ENCODE measurements at places on chromosomes 16 and 17.

- no peaks in the 10 kb centered on the region for H3K27me3 ChIP-seq
- no peak for DNase-seq
- no peaks in the 10 kb centered on the region for H3K36me3 ChIP-seq
- H3K4me3 ChIP-seq, result no peak overlapping the region
Observed at GRCh38 chr16:55543472-55543871, 23.0 kb upstream of the CAPNS2 start.

GRCh38 chr16:48062681-48063080 is 93.1 kb downstream of the ABCC12 start:
- H3K4me1 ChIP-seq, result no peaks in the 10 kb centered on the region
- no peak for DNase-seq
- no peak overlapping the region for H3K4me3 ChIP-seq
- no peaks in the 10 kb centered on the region for H3K36me3 ChIP-seq

DNA sequence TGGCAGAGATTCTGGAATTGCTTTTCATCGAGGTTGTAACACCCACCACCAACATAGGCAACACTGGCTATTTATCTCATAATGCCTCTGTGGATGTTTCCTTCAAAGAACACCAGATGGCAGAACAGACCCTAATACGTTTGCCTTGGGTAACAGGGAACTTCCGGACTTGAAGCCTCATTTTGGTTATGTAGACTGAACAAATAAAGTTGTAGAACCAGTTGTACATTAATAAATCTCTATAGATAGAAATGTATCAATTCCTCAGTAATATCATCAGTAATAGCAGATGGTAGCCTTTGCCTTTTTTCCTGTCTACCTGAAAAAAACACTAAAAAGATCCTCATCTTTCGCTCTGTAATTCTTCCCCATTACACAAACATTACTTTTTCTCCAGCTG is 25.9 kb upstream of the APOH start:
- no peaks in the 10 kb centered on the region for H3K27me3 ChIP-seq
- no peaks in the 10 kb centered on the region for H3K36me3 ChIP-seq
- peaks cover 6% of the 10 kb centered on the region for H3K4me1 ChIP-seq
- DNase-seq, result no peak

DNA sequence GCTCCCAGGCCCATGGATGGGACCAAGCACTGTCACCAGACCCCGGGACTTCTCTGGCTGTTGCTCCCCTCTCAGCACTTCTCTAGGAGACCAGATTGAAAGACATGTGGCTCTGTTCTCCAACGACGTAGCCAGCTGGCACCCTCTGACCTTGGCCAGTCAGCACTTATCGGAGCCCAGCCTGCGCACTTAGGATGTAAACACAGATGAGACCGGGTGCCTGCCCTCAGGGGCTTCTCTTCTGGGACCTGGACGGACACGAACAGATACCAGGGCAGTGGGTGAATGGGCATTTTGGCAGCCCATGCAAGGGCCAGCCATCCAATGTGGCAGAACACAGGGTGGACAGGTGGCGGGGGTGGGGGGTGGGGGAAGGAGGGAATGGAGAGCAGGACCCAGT is 6.6 kb downstream of the ZDHHC1 start:
- no peak for DNase-seq
- H3K4me1 ChIP-seq, result peaks cover 7% of the 10 kb centered on the region
- H3K36me3 ChIP-seq, result no peaks in the 10 kb centered on the region
- H3K27ac ChIP-seq, result no peak overlapping the region
- peaks cover 9% of the 10 kb centered on the region for H3K27me3 ChIP-seq
- no peak overlapping the region for H3K4me3 ChIP-seq

GRCh38 chr17:49110509-49110908 is 22.1 kb upstream of the B4GALNT2 start:
- H3K27ac ChIP-seq, result no peak overlapping the region
- H3K4me1 ChIP-seq, result no peaks in the 10 kb centered on the region
- peaks cover 11% of the 10 kb centered on the region for H3K27me3 ChIP-seq
- no peak overlapping the region for H3K4me3 ChIP-seq
- peaks cover 1% of the 10 kb centered on the region for H3K36me3 ChIP-seq

DNA sequence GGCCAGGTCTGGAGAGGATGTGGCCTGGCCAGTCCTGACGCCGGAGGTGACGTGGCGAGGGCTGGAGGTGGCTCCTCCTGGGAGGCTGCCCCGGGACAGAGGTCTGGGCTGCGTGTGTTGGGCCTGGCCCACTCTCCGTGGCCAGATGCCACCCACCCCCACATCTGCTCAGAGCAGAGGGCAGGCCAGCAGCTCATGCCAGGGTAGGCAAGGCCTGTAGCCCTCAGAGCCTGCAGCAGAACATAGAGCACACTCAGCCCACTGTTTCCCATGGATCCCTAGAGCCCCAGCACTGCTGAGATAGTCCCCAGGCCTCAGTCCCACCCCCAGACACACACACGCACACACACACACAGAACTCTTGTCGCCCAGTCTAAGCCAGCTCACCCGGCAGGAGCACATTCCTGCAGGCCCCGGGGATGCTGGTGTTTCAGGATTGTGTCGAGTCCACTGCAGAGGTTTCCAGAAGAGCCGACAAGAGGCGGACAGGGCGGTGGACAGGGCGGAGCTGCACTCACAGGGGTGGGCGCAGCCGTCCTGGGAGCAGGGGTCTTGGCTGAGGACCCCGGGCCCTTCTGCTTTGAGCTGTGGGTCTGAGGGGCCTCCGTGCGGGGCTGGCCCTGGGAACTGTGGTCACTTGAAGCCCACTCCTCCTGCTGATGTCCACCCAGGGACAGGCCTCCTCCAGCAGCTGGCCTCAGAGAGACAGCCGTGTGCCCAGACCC is 33.4 kb downstream of the SOX8 start:
- no peak overlapping the region for H3K4me3 ChIP-seq
- peaks cover 15% of the 10 kb centered on the region for H3K27me3 ChIP-seq
- no peak overlapping the region for H3K27ac ChIP-seq
- DNase-seq, result no peak

DNA sequence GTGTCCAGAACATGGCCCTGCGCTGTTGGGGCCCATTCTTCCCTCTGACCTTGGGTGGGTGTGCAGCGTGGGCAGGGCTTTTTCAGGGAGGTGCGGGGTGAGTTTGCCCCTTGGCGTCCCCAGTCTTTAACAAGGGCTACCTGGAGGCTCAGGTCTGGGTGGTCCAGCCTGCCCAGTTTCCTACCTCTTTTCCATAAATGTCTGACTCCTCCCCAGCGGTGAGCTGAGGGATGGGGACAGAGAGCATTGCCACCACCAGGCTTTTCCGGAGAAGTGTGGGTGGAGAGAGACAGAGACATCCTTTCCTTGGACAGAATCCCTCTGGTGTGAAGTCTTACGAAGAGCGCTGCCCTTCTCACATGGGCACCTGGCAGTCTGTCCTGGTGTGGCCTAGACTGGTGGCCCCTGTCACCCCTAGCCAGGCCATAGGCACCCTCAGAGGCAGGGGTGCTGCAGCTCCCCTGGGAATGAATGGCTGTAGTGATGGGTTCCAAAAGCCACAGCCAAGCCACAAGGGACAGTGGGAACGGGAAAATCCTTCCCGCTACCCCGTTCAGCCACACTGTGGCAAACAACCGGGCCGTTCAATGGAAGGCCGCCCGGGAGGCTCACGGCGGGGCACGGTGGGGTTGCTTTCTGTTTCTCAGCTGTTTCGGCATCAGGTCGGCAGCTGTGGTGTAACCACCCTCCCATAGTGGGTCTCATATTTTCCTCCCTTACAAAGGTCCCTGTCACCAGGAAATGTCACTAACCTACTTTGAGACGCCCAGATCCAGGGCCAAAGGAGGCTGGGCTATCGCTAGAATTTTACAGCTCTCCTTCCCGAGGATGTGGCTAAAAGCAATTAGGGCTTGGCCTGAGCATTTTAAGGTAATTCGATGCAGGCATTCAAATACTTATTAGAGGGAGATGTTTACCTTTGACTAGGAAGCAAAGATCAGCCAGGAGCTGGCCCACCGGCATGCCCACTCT is 61.9 kb upstream of the GSE1 start:
- no peak for DNase-seq
- H3K4me3 ChIP-seq, result peak overlapping the region; percentile 62
- H3K4me1 ChIP-seq, result peaks cover 30% of the 10 kb centered on the region
- no peaks in the 10 kb centered on the region for H3K27me3 ChIP-seq

- peaks cover 23% of the 10 kb centered on the region for H3K27me3 ChIP-seq
- H3K4me1 ChIP-seq, result no peaks in the 10 kb centered on the region
- no peaks in the 10 kb centered on the region for H3K36me3 ChIP-seq
- H3K4me3 ChIP-seq, result no peak overlapping the region
- no peak for DNase-seq
Observed at GRCh38 chr16:75703306-75703705, 2.0 kb upstream of the DUXB start.

DNA sequence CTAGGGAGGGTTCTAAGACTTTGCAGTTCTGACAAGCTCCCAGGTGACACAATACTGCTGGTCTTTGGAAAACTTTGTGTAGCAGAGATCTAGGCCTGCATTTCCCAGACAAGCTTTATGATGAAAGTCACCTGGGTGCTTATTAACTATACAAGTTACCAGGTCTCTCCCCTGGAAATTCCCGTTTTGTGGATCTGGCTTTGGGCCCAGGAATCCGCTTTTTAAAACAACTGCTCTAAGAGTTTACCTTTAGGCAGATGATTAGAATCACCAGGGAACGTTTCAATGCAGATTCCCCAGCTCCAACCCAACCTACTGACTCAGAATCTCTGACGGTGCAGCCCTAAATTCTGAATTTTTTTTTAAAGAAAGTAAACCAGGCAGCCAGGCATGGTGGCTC is 36.3 kb downstream of the MYH3 start:
- no peak for DNase-seq
- H3K4me3 ChIP-seq, result no peak overlapping the region
- H3K36me3 ChIP-seq, result no peaks in the 10 kb centered on the region
- H3K4me1 ChIP-seq, result peaks cover 5% of the 10 kb centered on the region
- no peak overlapping the region for H3K27ac ChIP-seq

DNA sequence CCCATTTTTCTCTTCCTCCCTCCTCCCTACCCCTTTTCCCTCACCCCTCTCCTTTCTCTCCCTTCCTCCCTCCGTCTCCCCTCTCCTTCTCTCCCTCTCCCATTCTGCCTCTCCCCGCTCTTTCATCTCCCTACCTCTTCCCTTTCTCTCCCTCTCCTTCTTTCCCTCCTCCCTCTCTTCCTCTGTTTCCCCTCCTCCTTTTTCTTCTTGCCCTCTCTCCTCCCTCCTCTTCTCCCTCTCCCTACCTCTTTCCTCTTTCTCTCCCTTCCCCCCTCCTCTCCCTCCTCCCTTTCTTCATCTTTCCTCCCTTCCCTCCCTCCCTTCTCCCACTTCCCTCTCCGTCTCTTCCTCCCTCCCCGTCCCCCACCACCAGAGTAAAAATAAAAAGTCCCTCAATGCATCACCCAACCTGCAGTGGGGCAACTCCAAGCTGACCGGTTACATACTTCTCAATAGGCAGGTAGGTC is 10.4 kb downstream of the CHD9NB start:
- peaks cover 21% of the 10 kb centered on the region for H3K27me3 ChIP-seq
- no peaks in the 10 kb centered on the region for H3K4me1 ChIP-seq
- no peak overlapping the region for H3K4me3 ChIP-seq

- no peaks in the 10 kb centered on the region for H3K27me3 ChIP-seq
- peaks cover 49% of the 10 kb centered on the region for H3K36me3 ChIP-seq
- H3K4me3 ChIP-seq, result no peak overlapping the region
- no peaks in the 10 kb centered on the region for H3K4me1 ChIP-seq
- peak overlapping the region; percentile 52 for H3K27ac ChIP-seq
- no peak for DNase-seq
Observed at GRCh38 chr16:27481282-27481934, 68.3 kb downstream of the GTF3C1 start.

- no peak for DNase-seq
- peaks cover 4% of the 10 kb centered on the region for H3K36me3 ChIP-seq
- no peak overlapping the region for H3K27ac ChIP-seq
- H3K4me3 ChIP-seq, result no peak overlapping the region
Observed at GRCh38 chr17:12928736-12929135, 89.1 kb downstream of the ELAC2 start.

DNA sequence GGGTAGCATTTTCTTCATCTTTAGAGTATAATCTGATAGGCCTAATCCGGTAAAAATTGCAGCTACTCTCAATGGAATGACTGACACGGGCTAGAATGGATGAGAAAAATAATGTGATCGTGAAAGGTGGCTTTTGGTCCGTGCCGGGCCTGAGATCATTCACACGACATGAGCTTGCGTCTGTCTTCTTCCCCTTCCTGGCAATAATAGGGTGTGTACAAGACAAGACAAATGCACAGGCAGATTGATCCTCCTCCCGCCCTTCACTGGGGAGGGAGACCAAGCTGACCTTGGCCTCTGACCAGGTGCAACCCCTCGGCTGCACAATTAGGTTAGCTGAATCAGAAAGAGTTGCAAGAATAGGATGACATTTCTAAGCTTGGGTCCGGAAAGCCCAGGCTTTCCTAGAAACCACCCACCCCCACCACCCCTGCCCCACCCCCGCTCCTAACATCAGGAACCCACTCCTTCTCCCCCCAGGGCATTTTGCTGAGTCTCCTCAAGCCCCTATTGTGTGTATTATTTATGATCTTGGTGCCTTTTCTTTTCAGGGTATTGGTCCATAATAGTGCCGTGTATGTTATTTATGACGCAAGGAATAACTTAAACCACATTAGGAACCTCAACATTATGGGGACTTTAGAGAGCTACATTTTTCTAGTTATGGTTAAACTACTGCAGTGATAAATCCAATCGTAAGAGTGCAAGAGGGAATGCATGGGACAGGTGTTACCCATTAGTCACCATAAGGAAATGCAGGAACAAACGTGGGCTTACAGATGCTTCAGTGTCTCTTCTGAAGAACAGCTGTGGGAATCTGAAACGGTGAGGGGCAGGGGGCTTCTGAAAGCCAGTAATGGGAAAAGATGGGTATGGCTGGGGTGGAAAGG is 540.1 kb upstream of the PSMD7 start:
- H3K36me3 ChIP-seq, result no peaks in the 10 kb centered on the region
- DNase-seq, result no peak
- H3K27ac ChIP-seq, result no peak overlapping the region
- no peak overlapping the region for H3K4me3 ChIP-seq
- no peaks in the 10 kb centered on the region for H3K4me1 ChIP-seq

GRCh38 chr16:74466872-74467271 is 45.6 kb upstream of the CLEC18B start:
- H3K27ac ChIP-seq, result peak overlapping the region; percentile 71
- H3K27me3 ChIP-seq, result no peaks in the 10 kb centered on the region
- no peak overlapping the region for H3K4me3 ChIP-seq
- peaks cover 16% of the 10 kb centered on the region for H3K4me1 ChIP-seq
- H3K36me3 ChIP-seq, result peaks cover 83% of the 10 kb centered on the region
- DNase-seq, result no peak

GRCh38 chr16:89093602-89094251 is at the start of gene ACSF3:
TSS of gene ACSF3 (plus strand) at chr16:89093852. CDS start at chr16:89100682, 6,830 bp downstream.
- DNase-seq, result peak; percentile 38
- H3K4me1 ChIP-seq, result peaks cover 45% of the 10 kb centered on the region

DNA sequence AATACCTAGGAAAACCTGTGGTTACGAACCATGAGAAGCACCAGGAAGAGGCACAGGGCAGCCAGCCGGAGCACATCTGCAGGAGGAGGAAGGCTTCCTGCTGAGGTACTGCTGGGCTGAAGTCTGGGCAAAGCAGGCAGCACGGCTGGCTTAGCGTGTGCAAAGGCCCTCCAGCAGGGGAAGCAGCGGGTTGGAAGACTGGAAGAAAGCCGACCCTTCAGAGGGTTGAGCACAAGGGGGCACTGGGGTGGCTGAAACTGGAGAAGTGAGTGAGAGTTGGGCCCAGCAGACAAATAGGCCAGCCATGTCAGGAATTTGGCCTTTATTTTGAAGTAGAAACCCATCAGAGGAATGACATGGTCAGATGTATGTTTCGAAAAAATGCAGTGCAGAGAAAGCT is 12.1 kb upstream of the HSD3B7 start:
- peaks cover 66% of the 10 kb centered on the region for H3K36me3 ChIP-seq
- no peaks in the 10 kb centered on the region for H3K27me3 ChIP-seq
- H3K4me1 ChIP-seq, result peaks cover 42% of the 10 kb centered on the region
- no peak overlapping the region for H3K4me3 ChIP-seq

- H3K4me3 ChIP-seq, result no peak overlapping the region
- DNase-seq, result no peak
- no peaks in the 10 kb centered on the region for H3K27me3 ChIP-seq
- H3K36me3 ChIP-seq, result peaks cover 43% of the 10 kb centered on the region
- H3K27ac ChIP-seq, result no peak overlapping the region
- peaks cover 7% of the 10 kb centered on the region for H3K4me1 ChIP-seq
Observed at GRCh38 chr17:18246880-18247612, 11.5 kb downstream of the FLII start.

Measured in central memory CD8-positive, alpha-beta T cell (primary cell).